ENCODE measurements at places on chromosomes 2 and 18.
A peak's percentile ranks its signal among the peaks of the same experiment; 100 is the strongest.

DNA sequence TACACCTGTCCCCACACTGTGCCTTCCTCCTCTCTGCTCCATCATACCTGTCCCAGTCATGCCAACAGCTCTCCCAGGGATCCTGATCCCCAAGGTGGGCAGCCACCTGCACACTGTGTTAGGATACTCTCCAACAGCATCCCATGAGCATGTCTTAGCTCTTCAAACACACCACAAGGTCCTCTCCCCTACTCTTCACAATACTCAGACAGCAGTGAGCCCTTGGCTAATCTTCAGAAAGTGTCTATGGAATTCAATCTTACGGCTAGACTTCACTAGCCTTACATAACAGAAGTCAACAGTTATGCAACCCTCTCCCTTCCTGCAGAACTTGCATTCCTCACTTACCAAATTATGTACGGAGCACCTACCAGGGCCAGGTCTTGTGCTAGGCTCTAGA is 79.9 kb downstream of the MYO5B start:
- no peak for DNase-seq

GRCh38 chr2:86039178-86039962 is 66.3 kb downstream of the POLR1A start:
- no peak for DNase-seq

- DNase-seq: peak; percentile 71
Measured at GRCh38 chr2:27118525-27119329, at the start of gene CGREF1. CGREF1 (minus strand) TSS chr2:27119128; CDS start chr2:27104366, 14,762 bp downstream.

- no peak for DNase-seq
Measured at GRCh38 chr2:1153920-1154319, 203.3 kb downstream of the SNTG2 start.

- no peak for DNase-seq
Measured at GRCh38 chr2:43168016-43168369, 58.4 kb downstream of the ZFP36L2 start.

Data from activated CD8-positive, alpha-beta memory T cell treated with anti-CD3 and anti-CD28 coated beads for 24 hours (primary cell).